PC-9 (cell line): ENCODE measurements at places on chromosomes 7 and 10. TPM values are rescaled to one million over a fixed set of nuclear protein-coding genes. Genes with fewer than 3 reads are reported as not detected.

DNA sequence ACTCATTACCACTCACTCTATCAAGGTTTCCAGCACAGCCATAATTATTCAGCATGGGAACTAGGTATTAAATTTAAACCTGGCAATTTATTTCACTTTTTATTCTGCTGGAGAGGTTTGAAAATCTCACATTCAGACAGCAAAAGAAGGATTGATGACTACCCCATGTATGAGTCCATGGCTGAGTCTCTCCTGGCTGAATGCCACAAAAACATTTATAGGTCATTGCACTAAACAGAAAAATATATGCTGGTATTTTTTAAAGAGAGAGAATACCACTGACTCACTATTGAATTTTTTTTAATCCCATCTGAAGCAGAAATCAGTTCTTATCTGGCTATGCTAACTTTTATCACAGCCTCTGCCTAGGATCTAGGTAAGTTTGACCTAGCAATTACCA, 336.3 kb downstream of the PPP1R3A start:
- DNase-seq: no peak

DNA sequence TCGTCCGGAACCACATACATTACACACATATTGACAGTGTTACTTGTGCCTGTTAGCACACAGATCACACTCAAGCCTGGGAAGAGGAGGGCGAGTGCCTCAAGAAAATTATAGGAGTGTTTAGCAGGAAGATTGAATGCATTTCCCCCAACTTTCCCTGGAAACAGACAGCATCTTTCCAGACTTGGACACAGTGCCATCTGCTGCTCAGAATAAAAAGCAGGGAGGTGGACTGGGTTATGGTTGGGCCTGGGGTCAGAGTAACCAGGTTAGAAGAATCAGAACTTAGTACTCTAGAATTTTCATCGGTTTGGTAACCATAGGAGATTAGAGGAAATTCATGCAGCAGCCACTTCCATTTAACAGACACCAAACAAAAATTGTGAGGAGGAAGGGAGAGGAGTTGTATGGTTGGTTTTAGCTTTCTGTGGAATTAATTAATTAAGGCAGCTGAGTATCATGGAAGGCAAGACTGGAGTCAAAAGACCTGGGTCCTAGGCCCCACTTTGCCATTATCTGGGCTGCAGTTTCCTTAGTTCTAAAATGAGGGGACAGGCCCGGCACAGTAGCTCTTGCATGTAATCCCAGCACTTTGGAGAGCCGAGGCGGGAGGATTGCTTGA, 43.4 kb upstream of the OPTN start:
- DNase-seq: peak; percentile 3

- no peak for DNase-seq
Measured at GRCh38 chr10:122142641-122143237, 128.4 kb upstream of the BTBD16 start.

- DNase-seq: no peak
Measured at GRCh38 chr10:15315286-15315685, 55.8 kb downstream of the FAM171A1 start.

DNA sequence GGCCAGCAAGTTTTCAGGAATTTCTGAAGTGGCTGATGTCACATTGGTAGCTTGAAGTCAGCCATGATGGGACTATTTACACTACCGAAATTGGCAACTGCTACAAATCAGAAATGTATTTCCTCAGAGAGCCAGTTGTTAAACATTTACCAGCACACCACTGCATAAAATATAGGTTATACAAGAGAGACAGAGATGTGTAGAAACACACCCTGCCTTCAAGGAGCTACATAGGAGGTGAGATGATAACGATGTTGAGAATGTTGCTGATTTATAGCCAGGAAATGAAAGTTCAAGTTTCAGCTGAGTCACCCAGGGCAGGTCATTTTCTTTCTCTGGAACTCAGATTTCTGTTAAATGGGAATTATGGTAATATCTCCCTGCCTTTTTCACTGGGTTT, 46.0 kb upstream of the TCF7L2 start:
- peak; percentile 46 for DNase-seq

DNA sequence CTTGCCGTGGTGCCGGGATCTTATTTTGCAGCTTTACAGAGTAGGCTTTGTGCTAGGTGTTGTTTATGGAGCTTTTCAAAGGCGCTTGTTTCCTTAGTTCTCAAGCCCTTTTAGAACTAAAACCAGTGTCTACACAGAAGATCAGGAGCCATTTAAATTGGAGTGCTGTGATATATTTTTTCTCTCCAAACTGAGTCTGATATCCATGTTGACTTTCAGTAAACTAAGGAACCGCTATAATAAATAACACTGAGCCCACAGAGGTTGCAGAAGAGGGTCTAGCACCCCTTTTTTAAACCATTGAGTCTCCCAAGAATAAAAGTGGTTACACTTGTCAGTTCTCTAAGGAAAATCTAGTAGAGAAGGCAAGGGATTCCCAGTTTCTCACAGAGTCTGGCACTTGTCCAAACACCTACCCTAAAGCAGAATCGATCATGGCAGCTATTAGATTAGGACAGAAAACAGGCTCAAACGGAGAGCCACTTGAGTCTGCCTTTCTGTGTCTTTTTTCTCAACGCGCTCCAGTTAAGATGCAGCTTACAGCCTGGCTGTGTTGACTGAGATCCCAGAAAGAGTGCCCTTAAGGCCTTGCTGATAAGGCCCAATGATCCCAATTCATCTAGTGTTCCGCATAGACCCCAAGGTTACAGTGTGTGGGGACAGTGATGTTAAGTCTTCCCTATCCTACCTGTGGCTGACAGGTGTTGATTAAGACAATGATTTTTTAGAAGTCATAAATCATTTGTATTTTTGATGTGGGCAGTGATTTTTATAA, 804 bp downstream of the TMEM106B start:
- no peak for DNase-seq

DNA sequence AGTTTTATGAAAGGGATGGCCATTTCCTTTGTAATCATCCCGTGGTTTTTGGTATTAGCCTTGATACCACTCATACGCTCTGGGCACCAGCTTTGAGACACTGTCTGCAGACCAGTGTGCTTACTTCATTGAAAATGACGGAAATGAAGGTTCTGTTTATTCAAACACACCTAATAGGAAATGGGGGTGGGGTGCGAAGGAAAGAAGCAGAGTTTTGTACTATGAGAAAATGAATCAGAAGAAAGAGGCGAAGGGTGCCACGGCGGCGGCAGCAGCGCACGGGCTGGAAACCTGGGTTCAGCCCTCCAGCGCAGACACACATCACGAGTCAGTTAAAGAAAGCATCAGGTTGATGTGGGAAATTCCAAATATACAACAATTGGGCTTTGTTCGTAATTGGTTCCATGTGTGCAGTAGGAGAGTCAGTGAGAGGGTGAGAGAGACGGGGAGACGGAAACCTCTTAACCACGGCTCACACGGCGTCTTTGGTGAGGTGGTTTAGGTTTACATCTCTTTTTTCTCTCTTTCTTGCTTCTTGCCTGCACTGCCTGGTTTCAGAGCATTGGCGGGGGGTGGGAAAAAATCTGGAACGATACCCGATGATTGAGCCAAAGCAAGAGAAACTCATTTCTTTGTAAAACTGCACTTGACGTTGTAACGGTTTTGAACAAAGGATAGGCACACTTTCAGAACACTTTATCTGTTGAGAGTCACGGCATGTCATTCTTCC, 321.2 kb downstream of the FRMD4A start:
- DNase-seq: no peak

DNA sequence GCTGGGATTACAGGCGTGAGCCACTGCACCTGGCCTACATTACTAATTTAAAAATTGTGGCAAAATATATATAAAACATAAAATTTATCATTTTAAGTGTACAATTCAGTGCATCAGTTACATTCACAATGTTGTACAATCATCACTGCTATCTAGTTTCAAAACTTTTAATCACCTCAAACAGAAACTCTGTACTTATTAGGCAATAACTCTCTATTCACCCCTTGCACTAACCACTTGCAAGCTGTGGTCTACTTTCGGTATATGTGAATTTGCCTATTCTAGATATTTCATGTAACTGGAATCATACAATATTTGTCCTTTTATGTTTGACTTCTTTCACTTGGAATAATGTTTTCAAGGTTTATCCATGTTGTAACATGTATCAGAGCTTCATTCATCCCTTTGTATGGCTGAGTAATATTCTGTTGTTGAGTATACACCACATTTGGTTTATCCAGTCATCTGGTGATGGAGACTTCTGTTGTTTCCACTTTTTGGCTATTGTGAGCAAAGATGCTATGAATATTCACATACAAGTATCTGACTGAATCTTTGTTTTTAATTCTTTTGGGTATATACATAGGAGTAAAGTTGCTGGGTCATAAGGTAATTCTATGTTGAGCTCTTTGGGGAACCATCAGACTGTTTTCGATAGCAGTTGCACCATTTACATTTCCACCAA, 14.3 kb upstream of the ELOVL3 start:
- DNase-seq: no peak

DNA sequence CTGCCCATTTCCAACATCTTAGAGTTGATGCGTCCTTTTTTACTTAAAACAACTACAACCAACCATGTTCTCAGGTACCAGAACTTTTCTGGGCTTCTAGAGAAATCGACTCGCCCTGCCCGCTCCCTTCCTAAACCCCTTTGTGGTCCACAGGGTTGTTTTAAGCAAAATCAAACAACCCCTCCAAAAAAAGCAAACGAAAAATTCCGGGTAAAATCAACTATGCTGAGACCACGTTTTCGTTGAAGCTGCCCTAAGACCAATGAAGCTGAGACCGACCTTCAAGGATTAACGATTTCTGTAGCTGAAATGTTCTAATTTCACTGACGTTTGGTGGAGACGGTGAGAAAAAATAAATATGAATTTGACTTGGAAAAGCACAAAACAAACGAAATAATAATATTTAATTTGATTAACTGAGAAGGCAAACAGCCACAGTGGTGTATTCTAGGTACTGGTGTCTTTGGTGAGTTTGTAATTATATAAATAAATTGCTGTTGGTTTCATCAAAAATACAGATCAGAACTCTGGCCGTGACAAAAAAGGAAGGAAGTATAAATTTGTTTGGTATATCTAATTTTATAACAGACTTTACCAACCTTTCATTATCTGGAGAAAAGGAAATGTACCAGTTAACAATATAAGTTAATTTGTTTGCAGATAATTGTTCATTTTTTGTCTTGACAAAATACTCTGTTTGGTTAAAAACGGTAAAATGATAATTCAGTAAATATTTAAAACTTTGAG, 4.7 kb upstream of the IGF2BP3 start:
- no peak for DNase-seq

DNA sequence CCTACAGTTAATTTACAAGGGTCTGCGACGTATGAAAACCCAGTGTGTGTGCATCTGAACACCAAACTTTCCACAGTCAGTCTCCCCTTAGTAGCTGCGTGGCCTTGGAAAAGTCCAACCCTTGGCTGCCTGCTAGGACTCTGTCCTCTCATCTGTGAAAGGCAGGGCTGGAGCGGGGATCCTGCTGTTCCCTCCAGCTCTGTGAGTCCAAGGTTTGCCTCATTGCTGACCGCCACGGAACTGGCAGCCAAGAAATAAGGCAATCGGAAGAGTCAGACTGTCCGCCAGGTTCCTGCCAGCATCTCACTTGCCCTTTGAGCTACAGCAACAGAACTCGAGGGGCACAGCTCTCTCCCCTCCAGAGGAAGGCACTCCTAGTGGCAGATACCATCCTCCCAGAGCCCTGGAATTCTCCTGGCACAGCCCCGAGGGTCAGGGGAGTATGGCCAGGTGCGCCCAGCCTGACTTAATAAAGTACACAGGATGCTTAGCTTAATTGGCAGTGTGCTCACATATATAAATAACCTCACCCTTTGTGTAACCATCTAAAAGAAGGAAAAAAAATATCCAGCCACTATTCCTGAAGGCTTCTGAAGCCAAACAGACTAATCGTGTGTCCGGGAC, 530.1 kb upstream of the FOXK1 start:
- no peak for DNase-seq

DNA sequence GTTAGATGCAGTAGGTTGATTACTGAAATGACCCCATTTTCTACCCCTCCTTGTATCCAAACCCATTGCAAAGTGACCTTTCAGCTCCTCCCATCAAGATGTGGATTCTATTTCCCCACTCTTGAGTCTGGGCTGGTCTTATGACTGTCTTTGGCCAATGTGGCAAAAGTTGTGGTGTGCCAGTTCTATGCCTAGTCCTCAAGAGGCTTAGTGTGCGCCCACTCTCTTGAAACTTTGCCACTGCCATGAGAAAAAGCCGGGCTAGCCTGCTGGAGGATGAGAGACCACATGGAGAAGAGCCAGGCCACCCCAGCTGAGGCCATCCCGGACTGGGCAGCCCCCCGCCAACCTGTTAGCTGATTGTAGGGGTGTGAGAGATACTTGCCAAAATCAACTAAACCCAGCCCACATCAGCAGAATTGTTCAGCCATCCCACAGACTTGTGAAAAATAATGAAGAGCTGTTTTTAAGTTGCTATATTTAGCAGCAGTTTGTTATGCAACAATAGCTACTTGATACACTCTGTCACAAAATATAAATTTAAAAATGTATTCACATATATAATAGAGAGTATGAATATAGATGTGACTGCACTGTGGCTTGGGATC, 131.0 kb upstream of the PALS2 start:
- DNase-seq: no peak

GRCh38 chr7:44276571-44277221, 48.7 kb downstream of the CAMK2B start:
- DNase-seq: no peak

GRCh38 chr7:142760071-142760642, 10.6 kb upstream of the PRSS2 start:
- peak; percentile 94 for DNase-seq

DNA sequence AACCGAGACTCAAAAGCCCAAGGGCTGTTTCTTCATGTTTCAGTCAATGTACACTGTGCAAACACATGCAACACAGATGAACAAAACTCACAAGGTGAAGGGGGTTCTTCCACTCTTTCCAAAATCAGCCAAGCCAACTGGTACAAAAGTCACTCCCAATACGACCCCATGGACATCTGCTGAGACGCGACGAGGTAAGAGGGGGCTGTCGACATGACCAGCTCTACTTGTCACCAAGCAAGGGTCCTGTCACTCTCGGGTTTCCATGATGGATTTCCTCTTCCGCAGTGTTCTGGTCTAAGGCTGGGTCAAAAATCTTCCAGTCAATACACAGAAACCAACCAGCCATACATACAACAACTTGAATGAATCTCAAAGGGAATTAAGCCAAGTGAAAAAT, 37.8 kb downstream of the CTBP2 start:
- no peak for DNase-seq

DNA sequence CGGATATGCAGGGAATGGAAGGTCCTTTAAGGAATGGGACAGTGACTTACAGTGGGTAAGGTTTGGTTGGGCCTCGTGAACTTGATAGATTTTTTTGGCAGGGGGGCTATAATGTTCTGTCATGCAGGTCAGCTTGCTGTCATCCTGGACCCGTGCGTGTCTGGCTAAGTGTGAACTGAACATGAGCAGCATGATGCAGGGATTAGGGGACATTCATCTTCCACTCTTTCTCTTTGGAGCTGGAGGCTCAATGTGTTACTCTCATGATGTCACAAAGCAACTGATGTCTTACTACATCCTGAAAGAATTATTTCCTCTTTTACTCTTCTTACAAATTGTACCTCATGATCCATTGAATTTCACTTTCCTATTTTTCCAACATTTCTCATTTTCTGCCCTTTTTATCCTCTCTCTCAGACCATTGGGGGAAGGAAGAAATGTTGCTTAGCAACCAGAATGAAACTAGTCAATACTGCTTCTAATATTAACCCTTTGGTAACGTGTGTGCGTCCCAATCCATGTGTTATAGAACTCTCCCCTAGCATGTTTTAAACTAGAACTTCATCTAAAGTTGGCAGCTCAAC, 549.1 kb downstream of the LRMDA start:
- no peak for DNase-seq

The ATP5F1C gene
- total RNA-seq: 282 and 284 TPM in 2 replicates

The GPR37 gene
- total RNA-seq: 1.8 and 1.9 TPM in 2 replicates

The LBX1 gene
- total RNA-seq: not detected in 2 replicates

The CYP2W1 gene
- 0.63 TPM in 1 of 2 replicates, not detected in the other for total RNA-seq

The DHX32 gene
- 50.4 and 51.0 TPM in 2 replicates for total RNA-seq

The FAM237B gene
- not detected in 2 replicates for total RNA-seq

The MEIG1 gene
- total RNA-seq: 1.8 and 4.1 TPM in 2 replicates
